Caco-2 (cell line): ENCODE measurements at places on chromosomes 5 and 9. TPM values are rescaled to one million over a fixed set of nuclear protein-coding genes. Genes with fewer than 3 reads are reported as not detected.

DNA sequence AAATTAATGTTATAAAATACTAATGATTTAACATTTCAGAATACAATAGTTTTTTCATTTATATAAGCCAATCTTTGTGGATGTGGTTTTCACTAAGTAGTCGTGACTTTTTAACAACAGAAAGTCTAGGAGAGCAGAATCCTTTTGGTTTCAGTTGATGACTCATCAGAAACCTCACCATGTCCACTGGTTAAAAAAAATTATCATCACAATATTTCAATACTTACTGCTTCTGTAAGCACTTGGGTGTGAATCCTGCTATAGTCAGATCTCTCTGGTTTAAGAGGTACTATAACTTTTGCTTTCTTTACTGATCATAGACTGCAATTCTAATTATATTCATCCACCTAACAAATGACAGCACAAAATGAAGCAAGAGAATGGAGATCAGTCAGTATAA lies 77.2 kb downstream of the MRPS30 start:
- no peak for DNase-seq

- peak; percentile 66 for DNase-seq
These were observed 14.2 kb upstream of the NRARP start for GRCh38 chr9:137316012-137316981.

- no peak for DNase-seq
These were observed 53.4 kb downstream of the SNX18 start for GRCh38 chr5:54570916-54571315.

DNA sequence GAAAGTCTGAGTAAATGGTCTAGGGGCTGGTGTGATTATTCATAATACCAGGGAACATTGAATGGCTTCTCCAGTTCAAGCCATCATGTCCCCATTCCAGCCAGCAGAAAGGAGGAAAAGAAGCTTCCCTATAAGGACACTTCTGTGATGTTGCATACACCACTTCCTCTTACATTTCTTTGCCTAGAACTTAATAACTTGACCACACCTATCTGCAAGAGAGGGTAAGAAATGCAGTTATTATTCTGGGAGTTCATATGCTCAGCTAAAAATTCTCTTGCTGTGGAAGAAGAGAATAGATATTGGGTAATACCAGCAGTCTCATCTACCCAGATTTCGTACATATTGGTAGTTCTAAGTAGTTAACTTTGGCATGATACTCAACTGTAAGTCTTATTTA lies 166.1 kb downstream of the SLC28A3 start:
- no peak for DNase-seq

DNA sequence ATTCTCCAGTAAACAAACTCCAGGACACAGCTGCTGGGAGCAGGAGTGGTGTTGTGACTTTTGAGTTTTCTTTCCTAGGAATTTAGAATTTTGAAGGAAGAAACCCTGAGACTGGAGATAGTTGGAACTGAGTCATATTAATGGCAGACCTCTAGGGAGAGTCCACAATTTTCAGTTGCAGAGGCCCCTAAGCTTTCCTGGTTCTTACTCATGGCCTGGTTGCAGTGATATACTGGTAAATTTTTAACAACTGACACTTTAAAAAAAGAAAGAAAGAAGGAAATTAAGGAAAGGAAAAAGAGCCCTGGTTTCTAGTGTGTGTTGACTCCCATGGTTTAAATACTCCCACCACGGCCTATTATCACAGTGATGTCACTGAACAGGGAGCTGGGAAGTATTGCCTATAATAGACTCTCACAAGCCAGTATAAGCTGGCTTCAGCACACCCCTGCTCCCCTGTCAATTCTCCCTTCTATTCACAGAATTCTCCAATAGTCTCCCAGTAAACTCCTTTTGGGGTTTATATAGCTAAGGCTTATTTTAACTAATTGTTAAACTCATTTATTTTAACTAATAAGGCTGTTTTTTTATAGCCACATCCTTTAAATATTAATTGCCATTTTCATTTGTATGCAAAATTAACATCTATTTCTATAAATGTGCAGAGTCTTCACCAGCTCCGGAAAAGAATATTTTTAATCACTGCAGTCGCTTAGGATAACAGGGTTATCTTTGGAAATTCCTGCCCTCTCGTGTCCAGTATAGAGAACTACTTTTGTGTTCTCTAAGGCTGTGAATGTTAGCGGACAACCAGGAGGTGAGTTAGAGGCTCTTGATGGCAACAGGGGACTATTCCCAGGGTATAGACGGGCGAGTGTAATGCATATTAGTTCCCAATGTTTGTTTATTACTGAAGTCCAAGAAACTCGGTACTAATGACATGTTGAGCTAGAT lies 59.7 kb downstream of the GGTA1 start:
- DNase-seq = peak; percentile 20

DNA sequence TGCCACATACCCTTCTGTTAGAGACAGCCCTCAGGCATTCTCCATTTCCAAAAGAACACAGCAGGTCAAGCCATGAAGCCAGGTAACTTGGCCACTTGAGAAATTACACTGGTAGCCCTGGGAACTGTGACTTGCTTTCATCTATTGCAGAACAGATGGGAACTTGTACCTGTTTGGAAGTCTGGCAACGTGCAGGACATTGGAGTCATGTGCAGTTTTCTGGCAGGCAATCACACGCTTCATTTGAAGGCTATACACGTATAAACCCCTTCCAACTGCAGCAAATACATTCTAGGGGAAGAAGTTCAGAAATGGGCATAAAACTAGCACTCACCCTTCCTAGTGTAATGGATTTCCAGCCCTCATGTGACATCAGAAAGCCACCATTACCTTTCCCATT lies 54.0 kb downstream of the WDR41 start:
- DNase-seq = no peak

DNA sequence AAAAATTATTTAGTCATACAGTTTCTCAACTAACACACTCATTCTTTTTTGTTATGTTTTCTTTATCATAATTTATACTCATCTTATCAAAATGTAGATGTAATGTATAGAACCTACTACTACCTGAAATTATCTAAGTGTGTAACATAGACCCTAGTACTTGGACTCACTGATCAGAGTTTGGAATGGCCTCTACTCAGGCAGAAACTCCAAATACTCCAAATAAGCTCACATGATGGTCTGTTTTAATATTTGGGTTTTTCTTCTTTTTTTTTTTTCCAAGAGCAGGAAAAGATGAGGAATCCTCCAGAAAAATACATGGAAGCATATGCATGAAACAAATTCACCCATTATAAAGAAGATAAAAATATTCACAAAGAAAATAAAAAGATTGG lies 126.3 kb downstream of the PDE4D start:
- no peak for DNase-seq

NR2F1 gene
- total RNA-seq = 0.70 and 1.2 TPM in 2 replicates

IL13 gene
- total RNA-seq = not detected in 2 replicates
